Skin of body (tissue), 3 donors: ENCODE measurements at places on chromosomes 5 and 9.
A peak's percentile ranks its signal among the peaks of the same experiment; 100 is the strongest.

GRCh38 chr5:2742921-2743679 is 8.4 kb downstream of the IRX2 start:
- DNase-seq: no peak

DNA sequence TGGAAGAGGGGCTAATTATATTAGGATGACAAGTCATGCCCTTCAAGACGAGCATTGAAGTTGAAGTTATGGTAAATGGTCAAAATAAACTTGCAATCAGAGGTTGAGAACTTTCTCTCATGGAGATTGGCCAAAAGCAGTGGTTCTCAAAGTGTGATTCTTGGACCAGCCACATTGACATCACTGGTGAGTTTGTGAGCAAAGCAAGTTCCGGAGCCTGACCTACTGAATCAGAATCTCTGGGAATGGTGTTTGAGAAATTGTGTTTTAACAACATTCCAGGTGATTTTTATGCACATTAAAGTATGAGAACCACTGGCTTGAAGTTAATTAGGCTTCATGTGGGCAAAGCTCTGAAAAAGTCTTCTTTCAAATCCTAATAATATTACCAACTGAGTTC is 403.5 kb downstream of the ZSWIM6 start:
- no peak for DNase-seq

- peak; percentile 71 for DNase-seq
These were observed at the start of gene RALGDS for GRCh38 chr9:133121198-133121914. Gene RALGDS, minus strand, starts transcription at chr9:133121240. Its CDS starts 86 bp downstream, at chr9:133121154.

DNA sequence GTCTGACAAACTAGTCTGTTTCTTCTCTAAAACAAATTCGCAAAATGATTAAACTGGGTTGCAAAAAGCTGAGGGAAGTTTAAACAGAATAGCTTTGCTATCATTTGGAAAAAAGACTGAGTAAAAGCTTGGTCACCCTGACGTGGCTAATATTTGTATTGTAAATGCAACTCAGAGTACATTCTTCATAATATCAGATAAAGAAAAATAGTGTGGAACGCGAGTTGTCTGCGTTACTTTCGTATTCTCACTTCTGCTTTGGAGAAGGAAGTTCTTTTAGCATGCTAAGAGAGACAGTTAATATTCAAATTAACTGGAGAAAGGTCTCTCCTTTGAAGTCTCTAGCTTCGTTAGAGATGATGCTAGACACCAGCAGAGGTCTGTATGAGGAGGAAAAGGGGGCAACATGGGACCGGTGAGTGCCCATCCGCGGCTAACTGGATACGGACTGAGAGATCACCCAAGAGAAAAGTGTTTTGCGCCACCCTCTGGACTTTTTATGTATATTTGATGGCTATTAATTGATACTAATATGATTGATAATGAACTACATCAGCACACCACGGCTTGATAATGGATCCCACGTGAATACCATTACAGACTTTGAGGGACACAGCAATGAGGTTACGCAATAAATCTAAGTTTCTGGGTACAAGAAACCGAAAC is 2.9 kb upstream of the CNTRL start:
- peak; percentile 37 for DNase-seq

- DNase-seq: no peak
These were observed 15.5 kb downstream of the SIL1 start for GRCh38 chr5:139182528-139183296.

GRCh38 chr9:89021154-89021803 is 30.0 kb downstream of the S1PR3 start:
- no peak for DNase-seq
